ENCODE measurements at places on chromosomes 2 and 18.

DNA sequence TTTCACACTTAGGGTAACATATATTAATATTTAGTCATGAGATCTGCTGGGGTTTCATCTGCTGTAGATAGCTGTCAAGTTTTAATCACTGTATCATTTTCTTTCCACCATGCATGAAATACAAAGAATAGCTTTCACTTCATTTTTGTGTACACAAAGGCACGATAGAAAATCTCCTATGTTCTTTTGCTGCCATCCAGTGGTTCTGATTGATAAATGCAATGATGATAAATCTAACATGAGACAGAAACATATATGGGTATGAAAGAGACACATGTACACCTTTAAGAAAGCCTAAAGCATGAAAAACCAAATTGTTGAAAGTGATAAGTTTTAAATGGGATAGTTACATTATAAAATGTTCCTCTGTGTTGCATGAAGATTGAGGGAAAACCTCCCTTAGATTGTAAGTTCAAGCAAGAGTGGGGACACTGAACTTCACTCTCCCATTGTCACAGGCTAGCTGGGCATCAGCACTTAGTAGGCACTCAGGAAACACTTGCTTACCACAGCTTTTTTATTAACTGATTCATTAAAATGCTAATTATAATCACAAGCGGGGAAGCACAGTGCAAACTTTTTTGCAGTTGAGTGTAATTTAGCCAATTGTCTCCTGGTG is 31.2 kb downstream of the C1D start:
- DNase-seq, result no peak

- DNase-seq, result no peak
Observed at GRCh38 chr2:132478461-132479105, 62.0 kb downstream of the GPR39 start.

DNA sequence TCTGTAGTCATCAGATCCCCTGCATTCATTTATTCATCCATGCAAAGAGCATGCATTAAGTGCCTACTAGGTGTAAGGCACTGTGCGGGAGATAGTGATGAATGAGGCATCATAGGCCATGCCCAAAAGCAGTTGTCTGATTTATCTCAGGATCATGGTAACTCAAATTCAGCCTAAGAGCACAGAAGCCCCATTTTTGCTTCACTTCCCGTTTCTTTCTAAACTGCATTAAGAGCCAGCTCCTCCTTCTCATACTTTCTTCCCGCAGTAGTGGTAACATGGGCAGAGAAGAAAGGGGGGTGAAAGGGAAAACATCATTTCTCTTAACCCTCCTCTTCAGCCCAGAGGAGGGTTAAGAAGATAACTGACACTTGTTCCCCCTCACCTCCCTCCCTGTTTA is 2.9 kb downstream of the GPR45 start:
- no peak for DNase-seq

- no peak for DNase-seq
Observed at GRCh38 chr2:56812432-56812831, 628.6 kb downstream of the CCDC85A start.

GRCh38 chr2:144270951-144271350 is 249.0 kb downstream of the ZEB2 start:
- no peak for DNase-seq

GRCh38 chr2:108933691-108934117 is 55.3 kb downstream of the EDAR start:
- no peak for DNase-seq

DNA sequence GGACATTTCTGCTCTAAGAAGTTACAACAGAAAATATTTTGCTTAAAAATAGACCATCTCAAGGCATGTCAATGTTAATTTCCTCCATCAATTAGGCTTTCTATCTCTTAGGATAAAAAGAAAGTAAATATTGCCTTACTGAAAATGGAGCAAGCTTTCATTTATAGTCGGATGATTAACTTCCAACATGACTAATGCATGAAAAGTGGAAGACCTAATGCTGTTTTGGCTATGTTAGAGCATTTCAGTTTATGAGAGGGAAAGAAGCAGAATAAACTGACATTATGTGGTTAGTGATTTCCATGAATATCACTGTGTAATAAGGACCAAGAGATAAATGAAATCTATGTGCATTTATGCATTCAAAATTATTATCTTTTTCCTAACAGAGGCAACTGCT is 475.2 kb upstream of the UBE2E3 start:
- no peak for DNase-seq

GRCh38 chr2:194602750-194603149 is 1054.3 kb upstream of the SLC39A10 start:
- no peak for DNase-seq

Measured in ELF-1 (cell line).